HAP-1 (cell line): ENCODE measurements at places on chromosomes 3 and 15.

DNA sequence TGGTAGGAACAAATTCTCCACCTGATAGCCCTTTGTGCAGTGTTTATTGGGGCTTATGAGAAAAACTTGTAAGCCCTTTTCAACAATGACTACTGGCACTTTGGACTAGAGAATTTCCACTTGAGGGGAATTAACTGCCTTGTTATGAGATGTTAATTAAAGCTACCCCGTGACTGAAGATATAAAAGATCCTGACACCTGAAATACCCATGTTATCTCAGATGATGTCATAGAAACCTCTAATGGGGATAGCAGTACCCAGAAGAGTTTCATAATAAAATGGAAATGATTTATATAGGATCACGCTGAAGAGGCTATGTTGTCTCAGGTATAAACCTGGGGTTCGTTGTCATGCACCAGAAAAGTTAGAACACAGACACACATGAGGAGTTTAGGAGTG lies 14.5 kb upstream of the STAC start:
- no peak for DNase-seq

GRCh38 chr3:72309661-72310418 lies 524.9 kb upstream of the PROK2 start:
- DNase-seq, result no peak

GRCh38 chr3:23055733-23056376 lies 147.3 kb upstream of the UBE2E2 start:
- DNase-seq, result no peak

- no peak for DNase-seq
Measured at GRCh38 chr15:89442671-89443307, 53.6 kb downstream of the RHCG start.

DNA sequence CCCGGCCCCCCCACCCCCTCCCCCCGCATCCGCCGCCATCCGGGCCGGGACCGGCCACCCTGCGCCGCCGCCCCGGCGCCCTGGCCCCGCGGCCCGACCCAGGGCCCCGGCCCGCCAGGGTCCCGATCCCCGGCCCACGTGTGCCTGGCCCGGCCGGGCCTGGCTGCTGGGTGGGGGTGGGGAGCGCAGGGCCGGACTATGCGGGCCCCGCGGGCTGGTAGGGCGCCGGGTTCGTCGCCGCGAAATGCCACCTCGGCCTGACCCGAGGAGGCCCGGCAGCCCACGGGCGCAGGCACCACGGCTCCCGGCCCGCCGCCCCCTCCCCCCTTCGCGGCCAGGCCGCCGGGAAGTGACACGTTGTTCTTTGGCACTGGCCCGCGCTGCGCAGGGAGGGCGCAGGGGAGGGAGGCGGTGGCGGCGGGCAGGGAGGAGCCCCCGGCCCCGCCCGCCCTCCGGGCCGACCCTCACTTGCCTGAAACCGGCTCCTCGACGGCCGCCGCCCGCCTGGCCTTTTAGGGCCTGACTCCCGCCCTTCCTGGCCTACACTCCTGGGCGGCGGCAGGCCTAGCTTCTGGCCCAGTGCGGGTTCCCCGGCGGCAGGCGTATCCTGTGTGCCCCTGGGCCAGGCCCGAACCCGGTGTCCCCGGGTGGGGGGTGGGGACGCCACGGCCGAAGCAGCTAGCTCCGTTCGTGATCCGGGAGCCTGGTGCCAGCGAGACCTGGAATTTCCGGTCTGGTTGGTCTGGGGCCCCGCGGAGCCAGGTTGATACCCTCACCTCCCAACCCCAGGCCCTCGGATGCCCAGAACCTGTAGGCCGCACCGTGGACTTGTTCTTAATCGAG lies 515 bp downstream of the EIF4G1 start:
- peak; percentile 66 for DNase-seq

GRCh38 chr3:133295199-133295901 lies 104.5 kb upstream of the BFSP2 start:
- no peak for DNase-seq

- DNase-seq, result no peak
Measured at GRCh38 chr3:42557854-42558253, 23.9 kb downstream of the SEC22C start.

GRCh38 chr15:92922418-92923002 lies 22.4 kb downstream of the CHD2 start:
- no peak for DNase-seq

DNA sequence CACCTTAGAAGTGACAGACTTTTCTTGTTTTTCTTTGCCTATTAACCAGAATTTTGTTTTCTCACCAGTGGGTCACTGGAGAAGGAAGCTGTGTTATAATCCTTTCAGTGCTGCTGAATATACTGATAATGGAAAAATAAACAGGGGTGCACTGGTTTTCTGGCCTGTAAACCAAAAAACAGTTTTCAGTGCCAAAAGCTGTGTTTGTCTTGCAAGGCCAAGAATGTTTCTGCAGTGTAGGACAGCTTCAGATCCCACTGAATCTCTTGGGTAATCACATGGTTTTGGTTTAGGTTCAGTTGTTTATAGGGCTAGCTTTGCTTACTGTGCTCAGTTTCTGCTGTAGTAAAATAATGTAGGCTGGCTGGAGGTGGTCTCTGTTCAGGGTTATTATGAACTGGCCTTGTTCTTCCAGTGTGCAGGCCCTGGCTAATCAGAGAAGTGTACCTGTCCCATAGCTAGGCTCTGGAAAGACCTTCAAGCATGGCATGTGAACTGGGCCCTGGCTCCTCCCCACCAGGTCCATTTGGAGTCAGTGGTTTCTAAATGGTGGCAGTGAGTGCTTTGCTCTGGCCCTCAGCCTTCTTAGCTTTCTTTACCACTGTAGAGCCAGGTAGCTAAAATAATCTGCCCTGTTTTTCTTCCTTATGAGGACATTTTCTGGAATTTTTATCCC lies 18.7 kb downstream of the PDE8A start:
- DNase-seq, result no peak

- DNase-seq, result no peak
Measured at GRCh38 chr3:185940951-185941350, 3.1 kb upstream of the TRA2B start.

DNA sequence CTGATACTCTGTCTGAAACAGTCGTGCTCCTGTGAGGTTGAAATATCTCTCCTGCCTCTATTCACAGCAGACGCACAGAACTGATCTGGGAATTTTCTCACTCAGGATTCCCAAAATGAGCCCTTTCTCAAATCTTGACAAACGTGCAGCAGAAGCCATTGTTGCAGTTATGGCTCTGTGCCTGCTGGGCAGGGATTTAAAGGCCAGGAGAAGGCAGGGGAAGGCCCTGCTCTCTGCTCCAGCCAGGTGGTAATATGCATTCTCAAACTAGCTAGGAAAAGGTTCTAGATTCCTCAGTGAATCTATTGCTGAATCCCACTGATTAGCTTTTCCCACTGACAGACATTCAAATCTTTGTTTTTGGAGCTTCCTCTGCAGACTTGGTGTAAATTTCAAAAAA lies 2.2 kb downstream of the MINAR1 start:
- DNase-seq, result no peak

- DNase-seq, result no peak
Measured at GRCh38 chr15:31847961-31848360, 182.4 kb upstream of the CHRNA7 start.

- no peak for DNase-seq
Measured at GRCh38 chr3:46133285-46133684, 74.8 kb downstream of the CCR1 start.

GRCh38 chr3:186653080-186653707 lies 12.6 kb upstream of the HRG start:
- no peak for DNase-seq

- no peak for DNase-seq
Measured at GRCh38 chr3:49619649-49620048, 54.5 kb upstream of the APEH start.

- DNase-seq, result no peak
Measured at GRCh38 chr3:150393745-150394144, 14.4 kb upstream of the TSC22D2 start.

DNA sequence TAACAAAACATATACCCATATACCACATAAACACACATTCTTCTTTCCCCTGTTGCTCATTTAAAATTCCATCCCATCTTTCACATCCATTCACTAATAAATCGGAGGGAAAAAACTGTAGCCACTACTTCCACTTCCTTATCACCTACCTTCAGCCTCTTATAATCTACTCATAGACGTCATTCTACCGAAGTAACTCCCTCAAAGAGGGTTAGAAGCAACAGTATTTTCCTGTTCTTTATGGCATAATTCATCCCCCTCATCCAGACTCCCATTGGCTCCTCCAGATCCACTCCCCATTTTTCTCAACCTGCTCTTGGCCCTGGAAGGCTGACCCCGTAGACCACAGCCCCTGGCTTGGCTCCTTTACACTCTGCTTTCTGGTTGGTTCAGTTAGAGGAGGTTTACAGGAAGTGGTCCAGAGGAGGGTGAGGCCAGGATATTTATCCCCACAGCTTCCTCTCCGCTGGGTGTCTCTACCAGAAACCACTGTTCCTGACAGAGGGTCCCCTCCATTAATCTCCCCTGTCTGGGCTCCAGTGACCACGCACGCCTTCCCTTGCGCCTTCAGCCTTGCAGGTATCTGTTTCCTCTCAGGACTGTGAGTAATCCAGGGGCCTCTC lies 46.3 kb downstream of the FMN1 start:
- DNase-seq, result no peak

DNA sequence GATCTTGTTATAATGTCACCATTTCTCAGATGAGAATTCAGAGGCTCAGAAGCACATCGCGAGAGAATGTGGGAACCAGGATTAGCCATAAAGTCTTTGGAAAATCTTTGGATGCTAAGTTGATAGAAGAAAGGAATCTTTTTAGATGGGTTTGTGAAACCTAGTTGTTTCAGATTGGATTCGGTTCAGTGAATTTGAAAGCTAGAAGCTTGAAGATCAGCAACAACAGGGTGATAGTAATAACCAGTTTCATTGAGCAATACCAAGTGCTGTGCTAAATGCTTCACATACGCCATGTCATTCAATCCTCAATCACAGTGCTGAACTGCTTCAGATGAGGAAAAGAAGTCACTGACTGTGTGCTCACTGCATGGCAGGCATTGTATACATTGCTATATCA lies 47.4 kb upstream of the MITF start:
- no peak for DNase-seq

DNA sequence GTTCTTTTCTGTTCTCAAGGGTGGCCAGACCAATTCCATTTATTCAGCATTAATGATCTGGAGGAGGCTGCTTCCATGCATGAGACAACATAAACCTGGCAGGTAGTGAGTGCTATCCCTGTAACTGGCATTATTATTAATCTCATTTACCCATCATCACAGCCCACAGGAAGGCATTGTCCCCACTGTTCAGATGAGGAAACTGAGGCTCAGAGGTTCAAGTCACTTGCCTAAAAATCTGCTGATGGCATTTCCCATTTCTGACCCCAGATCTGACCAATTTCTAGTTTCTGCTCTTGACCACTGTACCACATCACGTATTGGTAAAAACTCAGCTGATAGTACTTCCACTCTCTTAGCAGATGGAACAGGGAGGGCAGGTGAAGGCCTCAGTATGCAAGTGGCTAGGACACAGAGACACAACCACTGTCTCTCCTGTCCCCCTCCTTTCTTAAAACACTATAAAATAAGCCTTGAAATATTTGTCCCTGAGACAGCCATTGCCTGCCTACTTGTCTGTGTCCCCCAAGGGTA lies 36.1 kb downstream of the TRANK1 start:
- no peak for DNase-seq

DNA sequence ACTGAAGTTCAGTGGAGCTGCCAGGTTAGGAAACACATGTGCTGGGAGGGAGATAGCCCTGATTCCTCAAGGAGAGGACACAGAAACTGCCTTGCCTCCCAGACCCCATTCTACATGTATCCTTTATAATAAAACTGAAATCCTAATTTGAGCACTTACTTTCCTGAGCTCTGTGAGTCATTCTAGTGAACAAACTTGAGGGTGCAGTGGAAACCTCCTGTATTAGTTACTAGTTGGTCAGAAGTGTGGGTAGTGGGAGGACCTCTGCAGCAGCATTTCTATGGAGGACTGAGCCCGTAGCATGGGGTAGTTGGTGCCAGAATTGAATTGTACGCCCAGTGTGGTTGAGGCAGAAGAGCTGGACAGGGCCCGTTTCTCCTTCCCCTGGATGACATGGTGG lies 23.9 kb downstream of the ATP1B3 start:
- DNase-seq, result no peak

- DNase-seq, result no peak
Measured at GRCh38 chr15:99978426-99978825, 245.2 kb upstream of the LYSMD4 start.

DNA sequence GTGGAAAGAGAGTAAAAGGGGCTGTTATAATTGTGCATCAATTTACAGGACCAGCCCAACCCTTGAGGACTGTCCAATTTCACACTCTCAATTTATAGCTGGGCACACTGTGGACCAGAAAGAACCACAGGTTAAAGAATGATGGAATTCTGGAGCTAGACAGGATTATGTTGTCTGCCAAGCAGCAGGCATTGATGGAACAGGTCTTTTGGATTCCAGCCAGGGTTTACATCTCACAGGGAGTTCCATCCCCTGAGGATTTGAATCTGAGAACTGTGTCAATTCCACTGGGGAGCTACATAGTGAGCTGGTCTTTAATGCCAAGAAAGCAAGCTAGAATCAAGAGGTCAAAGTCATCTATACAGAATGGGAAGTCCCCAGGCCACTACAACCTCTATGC lies 389.5 kb upstream of the WNT5A start:
- DNase-seq, result no peak

- DNase-seq, result no peak
Measured at GRCh38 chr3:123498761-123499160, 49.9 kb upstream of the ADCY5 start.

DNA sequence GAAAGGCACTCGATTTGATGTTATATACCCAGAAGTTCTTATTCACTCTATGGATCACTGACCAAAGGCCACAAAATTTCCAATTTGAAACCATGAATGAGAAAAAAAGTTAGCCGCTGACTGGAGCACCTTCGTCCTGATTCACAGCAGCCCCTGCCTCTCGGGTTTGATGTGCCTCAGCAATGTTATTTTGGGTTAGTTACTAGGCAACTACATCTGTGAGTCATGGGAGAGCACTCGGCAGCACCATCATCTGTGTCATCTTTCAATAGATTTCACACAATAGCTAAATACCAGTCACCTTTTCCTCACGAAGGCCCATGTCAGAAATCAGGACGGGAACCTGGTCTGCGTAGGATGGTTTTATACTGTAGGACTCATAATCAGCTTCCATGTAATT lies 269.2 kb downstream of the ZBBX start:
- DNase-seq, result no peak

- no peak for DNase-seq
Measured at GRCh38 chr3:140499114-140499757, 178.6 kb upstream of the TRIM42 start.

GRCh38 chr15:58332676-58333400 lies 99.0 kb upstream of the LIPC start:
- no peak for DNase-seq

- DNase-seq, result no peak
Measured at GRCh38 chr15:81293728-81294515, 30.0 kb downstream of the STARD5 start.
